ENCODE measurements at places on chromosomes 7 and 10. TPM values are rescaled to one million over a fixed set of nuclear protein-coding genes. Genes with fewer than 3 reads are reported as not detected.

The CDNF gene
- 1.4 TPM for total RNA-seq

The OPN4 gene
- total RNA-seq = not detected

The CALML5 gene
- 0.23 TPM for total RNA-seq

The HTR7 gene
- total RNA-seq = 11.2 TPM

The HMX2 gene
- total RNA-seq = 1.4 TPM

Data from WTC11 (cell line).